ENCODE measurements at places on chromosomes 16 and 17.
A peak's percentile ranks its signal among the peaks of the same experiment; 100 is the strongest.

GRCh38 chr16:666572-666971, 1.4 kb upstream of the RHOT2 start:
- no peak for DNase-seq

DNA sequence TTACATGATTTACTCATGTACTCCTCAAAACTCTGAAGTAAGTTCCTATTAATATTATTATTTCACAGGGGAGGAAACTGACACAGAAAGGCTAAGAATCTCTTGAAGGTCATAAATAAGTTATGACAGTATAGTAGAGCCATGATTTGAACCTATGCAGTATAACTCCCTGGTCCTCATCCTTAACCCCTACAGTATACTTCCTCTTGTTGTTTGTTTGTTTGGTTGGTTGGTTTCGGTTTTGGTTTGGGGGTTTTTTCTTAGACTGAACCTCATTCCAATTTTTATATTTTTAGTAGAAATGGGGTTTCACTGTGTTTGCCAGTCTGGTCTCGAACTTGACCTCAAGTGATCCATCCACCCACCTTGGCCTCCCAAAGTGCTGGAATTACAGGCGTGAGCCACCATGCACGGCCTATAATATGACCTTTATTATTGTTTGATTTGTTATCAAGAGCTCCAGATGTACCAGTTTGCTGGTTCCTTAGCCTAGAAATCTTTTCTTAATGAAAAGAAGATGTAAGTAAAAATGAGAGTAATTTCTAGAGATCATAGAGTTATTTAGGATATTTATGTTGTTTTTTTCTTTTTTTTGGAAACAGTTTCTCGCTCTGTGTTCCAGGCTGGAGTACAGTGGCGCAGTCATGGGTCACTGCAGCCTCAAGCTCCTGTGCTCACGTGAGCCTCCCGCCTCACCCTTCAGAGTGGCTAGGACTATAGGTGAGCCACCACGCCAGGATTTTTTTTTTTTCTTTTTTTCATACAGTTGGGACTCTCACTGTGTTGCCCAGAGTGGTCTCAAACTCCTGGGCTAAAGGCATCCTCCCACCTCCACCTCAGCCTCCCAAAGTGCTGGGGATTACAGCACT, 4.8 kb downstream of the PRR11 start:
- DNase-seq: no peak

DNA sequence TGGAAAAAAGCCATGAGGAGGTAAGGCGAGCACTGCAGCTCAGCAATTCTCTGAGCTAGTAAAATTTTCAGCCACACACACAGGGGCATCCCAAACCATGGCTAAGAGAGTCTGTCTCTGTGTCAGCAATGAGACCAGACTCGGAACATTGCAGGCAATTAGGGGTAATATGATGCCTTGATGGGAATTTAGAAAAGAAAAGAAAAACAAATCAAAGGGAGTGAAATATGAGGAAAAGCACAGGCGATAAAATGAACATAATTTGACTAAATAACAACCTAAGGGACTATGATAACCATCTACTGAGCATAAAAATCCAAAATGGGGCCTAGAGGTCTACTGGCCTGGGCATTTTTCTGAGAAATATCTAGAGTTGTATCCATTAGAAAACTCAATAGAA, 546.0 kb upstream of the PSMD7 start:
- DNase-seq: no peak

DNA sequence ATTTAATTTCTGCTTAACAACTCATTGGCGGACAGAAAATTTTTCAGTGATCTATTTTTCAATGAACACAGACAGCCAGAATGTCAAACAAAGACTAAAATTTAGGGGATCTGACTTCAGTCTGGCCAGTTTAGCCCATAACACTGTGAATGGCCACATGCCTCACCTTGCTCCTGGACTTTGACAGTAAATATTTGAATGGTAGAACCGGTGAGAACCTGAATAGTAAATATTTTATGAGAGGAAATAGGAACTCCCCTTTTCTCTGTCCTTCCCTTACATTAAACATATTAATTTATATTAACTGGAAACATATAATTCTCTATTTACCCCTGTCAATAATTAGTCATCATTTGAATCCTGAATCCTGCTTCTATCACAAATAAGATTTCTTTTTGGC, 942.1 kb downstream of the KCNJ2 start:
- no peak for DNase-seq

- peak; percentile 91 for DNase-seq
Measured at GRCh38 chr17:8359769-8360168, 16.7 kb downstream of the KRABD2 start.

DNA sequence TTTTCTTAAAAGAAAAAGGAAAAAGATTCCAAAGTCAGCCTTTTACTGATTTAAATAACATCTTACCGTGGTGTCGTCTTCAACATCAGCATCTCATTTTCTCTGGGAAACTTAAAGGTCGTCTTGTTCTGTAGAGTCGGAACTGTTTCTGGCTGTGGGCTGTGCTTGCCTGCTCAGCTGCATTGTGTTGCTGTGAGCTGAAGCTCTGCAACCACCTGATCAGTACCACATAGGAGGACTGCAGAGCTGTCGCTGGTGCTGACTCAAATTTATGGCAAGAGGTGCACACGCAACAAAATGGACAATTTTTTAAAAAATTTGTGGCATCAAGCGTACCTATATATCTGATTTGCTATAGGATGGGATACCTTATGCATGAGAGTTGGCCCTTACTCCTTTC, at the start of gene OMG:
Gene OMG, minus strand, starts transcription at position 150 of the 400 bp plus-strand sequence. CDS start 908 bp downstream, outside the sequence.
- DNase-seq: no peak

DNA sequence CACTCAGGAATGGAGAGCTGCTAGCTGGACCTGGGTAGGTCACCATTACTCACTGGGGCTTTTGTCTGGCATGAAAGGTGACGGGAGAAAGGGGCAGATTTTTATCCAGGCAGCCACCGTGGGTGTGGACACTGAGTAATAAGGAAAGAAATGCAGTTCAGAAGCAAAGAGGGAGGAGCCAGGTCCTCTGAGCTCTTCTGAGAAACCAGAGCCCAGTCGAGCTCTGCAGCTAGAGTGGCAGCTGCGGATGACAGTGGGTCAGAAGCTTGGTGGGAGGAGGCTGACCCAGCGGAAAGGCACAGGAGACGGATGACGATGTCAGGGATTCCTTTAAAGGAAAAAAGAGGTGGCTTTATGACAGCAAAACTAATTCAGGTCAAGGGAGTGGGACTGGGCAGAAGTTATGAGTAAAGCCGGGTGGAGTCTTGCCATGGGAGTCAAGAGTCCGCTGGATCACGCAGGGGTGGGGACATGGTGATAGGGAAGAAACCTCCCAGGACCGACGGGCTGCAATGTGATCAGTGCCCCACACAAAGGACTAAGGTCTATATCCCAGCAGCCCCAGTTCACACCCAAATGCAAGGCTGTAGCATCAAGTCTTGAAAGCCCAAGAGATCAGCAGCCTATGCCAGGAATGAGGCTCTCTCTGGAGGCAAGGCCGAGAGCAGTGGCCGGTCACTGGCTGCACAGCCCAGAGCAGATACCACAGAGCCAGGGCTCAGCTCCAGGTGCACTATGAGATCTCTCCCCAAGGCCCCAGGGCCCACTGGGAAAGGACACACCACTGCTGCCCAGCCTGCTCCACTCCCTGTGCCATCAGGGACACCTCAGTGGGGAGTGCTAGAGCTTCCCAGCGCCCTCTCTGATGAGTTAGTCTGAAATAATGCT, 6.3 kb upstream of the MNT start:
- DNase-seq: no peak

- DNase-seq: no peak
Measured at GRCh38 chr16:24729951-24730815, 732 bp downstream of the TNRC6A start.

DNA sequence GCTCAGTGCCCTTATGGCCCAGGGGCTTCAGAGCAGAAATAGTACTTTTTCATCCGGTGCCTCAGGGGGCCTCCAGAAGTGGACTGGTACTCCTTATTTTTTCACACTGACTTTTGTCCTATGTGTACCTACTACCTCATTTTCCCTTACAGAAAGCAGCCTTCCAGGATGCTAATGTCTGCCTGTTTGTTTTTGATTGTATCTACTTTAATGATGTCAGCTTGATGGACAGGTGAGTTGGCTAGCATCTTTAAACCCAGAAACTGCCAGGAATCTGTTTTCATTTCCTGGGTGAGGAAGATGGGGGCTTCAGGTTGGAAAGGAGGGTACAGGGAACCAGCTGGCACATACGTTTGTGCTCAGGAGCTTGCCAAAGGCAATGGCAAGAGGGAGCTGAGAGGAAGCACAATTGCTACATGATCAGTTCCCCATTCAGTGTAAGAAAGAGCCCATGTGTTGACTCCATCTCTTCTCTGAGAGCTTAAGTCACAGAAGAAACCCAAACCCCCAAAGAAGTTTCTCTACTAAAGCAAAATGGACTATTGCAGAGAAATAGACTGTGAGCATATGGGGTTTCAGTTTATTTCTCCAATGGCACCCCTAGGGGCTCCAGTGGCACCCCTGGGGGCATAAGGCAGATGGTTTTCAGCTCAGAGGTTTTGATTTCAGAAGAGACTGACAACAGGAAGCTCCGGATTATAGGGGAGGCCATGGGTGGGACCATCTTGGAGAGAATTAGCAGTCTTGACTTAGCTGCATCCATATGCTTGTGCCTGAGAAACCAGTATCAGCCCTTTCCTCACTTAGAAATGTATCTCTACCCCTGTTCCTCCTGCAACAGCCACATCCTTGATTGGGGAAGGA, 16.3 kb downstream of the LIG3 start:
- no peak for DNase-seq

DNA sequence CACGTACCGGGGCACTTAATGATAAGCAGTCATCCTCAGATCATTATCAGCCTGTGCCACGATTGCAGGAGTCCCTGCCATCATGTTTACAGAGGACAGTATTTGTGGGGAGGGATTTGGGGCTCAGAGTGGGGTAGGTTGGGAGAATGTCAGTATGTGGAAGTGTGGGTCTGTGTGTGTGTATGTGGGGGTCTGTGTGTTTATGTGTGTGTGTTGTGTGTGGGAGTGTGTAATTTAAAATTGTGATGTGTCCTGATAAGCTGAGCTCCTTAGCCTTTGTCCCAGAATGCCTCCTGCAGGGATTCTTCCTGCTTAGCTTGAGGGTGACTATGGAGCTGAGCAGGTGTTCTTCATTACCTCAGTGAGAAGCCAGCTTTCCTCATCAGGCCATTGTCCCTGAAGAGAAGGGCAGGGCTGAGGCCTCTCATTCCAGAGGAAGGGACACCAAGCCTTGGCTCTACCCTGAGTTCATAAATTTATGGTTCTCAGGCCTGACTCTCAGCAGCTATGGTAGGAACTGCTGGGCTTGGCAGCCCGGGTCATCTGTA, 13.5 kb upstream of the EFCAB13 start:
- no peak for DNase-seq

DNA sequence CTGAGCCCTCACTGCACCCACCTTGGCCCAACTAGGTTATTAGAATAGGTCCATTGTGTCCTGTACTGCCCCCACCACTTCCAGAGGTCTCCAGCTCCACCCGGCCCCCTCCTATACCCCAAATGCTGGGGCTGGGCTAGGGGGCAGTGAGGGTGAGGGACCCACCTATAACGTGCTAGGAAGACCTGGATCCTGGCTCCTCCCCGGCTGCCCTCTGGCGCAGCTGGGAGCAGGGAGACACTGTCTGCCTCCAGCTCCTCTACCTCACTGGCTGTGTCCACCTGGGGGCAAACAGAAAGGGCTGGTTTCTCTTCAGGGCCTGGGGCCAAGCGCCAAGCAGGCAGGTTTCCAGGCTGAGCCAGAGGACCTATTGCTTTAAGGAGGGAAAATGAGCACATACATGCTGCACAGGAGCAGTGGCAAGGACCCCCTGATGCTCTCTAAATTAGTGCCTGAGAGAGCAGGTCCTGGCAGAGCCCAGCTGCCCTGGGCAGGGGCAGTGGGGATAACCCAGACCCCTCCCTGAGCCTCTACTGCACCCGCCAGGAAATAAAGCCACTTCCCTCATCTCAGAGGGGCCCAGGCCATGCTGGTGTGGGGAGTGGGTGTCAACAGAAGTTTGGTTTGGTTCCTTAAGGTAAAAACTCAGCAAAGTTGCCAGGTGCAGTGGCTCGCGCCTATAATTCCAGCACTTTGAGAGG, 12.2 kb downstream of the TSPOAP1 start:
- DNase-seq: no peak

DNA sequence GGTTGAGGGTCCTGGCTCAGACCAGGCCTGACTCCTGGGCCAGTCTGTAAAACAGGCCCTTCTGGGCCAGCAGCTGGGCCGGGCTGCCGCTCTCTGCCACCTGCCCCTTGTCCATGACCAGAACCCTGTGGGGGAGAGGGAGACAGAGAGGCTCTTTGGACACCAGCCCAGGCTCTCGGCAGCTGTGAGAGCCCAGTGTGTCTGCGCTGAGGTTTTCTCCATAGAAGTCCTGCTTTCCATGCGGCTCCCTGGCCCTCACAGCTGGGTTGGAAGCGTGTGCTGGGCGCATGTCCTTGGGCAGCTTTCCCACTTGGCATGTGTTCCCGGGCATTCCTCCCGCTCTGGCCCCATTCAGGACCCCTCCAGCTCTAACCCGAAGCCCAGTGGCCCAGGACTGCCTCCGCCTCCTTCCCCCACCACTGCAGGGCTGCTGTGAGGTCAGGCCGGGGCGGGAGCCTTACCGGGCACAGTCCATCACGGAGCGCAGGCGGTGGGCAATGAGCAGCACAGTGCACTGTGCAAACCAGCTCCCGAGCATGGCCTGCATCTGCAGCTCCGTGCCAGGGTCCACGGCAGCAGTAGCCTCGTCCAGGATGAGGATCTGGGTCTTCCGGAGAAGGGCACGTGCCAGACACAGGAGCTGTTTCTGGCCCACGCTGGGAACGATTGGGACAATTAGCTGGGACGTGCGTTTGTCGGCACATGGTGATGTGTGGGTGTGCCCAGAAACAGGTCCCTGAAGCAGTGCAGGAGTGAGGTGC, 73.0 kb downstream of the ABCC6 start:
- peak; percentile 59 for DNase-seq

DNA sequence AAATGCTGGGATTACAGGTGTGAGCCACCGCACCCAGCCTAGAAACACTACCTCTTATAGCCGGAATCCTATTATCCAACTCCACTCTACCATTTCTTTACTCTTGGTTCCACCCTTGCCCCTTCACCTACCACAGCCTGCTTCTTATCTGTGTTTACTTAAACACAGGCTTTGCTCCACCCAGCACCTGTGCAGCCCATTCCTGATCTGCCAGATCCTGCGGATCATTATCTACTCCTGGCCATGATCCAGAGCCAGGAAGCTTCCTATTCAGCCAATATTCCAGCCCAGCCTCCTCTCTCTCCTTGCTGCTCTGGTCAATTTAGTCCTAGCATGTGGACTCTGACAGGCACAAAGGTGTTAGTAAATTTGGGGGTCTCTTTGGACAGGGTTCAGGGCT, 98.8 kb upstream of the MED13 start:
- no peak for DNase-seq

- no peak for DNase-seq
Measured at GRCh38 chr17:77854759-77855745, 103.5 kb upstream of the TNRC6C start.

- DNase-seq: no peak
Measured at GRCh38 chr16:17382514-17382913, 88.2 kb downstream of the XYLT1 start.
